ENCODE measurements at places on chromosomes 7 and 10.
A peak's percentile ranks its signal among the peaks of the same experiment; 100 is the strongest.

- DNase-seq: peak; percentile 32
These were observed 162.7 kb downstream of the ETV1 start for GRCh38 chr7:13826752-13827151.

DNA sequence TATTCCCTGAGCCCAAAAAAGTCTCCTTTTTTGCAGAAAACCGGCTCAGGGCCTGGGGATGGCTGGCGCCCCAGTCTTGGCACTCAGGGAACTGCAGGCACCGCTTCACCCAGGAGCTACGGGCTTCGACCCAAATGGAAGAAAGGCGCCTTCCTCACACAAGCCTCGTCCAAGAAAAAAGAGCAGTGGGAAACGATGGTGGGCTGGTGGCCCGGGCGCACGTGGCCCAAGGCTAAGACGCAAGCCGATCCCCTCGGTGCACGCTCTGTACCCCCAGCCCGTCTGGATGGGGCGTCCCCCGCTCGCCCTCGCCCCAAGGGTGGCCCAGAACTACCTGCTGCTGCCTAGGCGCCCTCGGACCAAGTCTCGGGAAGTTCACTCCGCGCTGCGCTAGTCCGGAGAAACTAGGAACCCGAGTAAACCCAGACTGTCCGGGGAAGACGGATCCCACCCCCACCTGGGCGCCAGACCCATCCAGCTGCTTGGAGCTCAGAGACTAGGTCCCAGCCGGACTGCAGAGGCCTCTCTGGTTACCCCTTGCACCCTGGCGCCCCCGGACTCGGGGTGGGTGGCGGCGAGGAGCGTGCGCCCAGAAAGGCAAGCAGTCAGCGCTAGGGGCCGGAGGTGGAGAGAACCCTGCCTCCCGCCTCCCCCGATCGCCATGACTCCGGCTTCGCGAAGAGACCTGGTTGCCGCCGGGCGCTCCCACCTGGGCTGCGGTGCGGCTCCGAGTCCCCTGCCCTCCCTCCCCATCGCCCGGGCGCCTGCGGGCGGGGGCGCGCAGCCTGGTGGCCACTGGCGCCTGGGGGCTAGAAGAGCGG, 76.4 kb downstream of the CALN1 start:
- no peak for DNase-seq

GRCh38 chr10:18759575-18759974, 100.3 kb downstream of the ARL5B start:
- DNase-seq: no peak

DNA sequence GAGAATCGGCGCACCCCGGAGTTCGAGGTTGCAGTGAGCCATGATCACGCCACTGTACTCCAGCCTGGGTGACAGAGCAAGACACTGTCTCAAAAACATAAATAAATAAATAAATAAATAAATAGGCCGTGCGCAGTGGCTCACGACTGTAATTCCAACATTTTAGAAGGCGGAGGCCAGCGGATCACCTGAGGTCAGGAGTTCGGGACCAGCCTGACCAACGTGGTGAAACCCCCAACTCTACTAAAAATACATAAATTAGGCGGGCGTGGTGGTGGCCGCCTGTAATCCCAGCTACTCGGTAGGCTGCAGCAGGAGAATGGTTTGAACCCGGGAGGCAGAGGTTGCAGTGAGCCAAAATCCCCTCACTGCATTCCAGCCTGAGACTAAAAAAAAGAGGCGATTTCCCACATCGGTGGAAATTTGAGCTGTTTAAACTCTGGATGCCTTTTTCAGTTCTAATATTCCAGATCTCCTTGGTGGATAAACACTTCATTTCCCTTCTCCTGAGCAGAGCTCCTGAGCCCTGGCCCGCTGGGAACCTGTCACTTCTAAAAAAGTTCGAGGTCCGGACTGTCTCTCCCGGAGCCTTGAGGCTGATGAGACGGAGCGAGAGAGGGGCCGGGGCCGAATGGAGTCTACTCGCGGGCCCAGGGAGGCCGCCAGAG, 2.0 kb upstream of the NFKB2 start:
- no peak for DNase-seq

GRCh38 chr10:14039968-14040668, 290.6 kb downstream of the FRMD4A start:
- DNase-seq: peak; percentile 87

GRCh38 chr10:132498562-132499366, 38.8 kb upstream of the INPP5A start:
- DNase-seq: no peak

GRCh38 chr7:125695626-125696025, 766.0 kb upstream of the POT1 start:
- no peak for DNase-seq

DNA sequence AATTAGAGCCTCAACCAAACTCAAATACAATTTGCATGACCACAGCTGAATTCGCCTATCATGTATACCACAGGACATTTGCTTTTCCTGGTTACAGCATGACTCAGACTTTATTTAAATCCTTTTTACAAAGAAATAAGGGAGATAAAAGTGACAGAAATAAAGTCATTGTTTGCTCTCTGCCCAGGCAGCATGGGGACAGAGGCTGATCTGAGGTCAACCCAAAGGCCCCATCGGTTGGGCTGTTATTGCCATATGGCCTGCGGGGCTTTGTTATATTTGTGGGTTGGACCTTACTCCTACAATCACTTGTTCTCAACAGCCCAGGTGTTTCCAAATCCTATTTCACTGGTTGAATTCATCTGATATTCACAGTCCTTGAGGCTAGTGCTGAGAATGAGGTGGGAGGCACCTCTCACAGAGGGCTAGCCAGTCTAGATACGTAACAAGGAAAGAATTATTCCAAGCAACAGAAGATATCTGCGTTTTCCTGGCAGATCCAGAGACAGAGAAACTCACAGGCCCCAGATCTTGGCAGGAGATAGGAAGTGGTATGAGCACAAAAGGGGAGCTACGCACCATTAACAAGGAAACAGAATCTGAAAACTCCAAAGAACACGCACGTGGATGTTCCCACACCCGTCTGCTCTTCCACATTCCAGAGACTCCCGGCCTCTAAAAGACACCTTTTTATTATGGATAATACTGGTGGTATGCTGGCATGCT, 117.3 kb downstream of the HIPK2 start:
- peak; percentile 56 for DNase-seq

GRCh38 chr10:13648425-13648824, 61.7 kb downstream of the PRPF18 start:
- no peak for DNase-seq

DNA sequence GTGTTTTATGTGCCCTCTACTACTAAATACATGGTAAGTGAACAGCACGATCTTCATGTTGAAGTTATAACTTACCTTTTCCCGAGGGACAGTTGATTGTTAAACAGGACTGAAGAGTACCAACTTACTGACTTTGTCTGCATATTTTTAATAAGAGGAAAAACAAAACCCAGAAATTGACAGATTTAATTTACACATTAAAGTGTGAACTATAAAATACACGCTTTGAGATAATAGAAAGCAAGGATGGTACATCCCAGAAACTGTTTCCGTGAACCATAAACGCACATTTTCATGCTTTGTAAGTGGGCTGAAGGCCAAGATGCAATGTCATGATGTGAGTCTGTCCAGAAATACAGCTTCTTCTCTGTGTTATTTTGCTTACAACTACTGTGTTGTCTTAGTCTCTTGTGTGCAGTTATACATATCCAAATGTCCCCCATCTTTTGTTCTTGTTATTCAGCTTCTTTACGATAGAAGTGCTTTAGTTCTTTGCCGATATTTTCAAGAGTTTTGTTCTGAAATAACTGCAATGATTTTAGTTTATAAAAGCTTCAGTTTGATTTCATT, 190.1 kb downstream of the MLLT10 start:
- DNase-seq: peak; percentile 12

DNA sequence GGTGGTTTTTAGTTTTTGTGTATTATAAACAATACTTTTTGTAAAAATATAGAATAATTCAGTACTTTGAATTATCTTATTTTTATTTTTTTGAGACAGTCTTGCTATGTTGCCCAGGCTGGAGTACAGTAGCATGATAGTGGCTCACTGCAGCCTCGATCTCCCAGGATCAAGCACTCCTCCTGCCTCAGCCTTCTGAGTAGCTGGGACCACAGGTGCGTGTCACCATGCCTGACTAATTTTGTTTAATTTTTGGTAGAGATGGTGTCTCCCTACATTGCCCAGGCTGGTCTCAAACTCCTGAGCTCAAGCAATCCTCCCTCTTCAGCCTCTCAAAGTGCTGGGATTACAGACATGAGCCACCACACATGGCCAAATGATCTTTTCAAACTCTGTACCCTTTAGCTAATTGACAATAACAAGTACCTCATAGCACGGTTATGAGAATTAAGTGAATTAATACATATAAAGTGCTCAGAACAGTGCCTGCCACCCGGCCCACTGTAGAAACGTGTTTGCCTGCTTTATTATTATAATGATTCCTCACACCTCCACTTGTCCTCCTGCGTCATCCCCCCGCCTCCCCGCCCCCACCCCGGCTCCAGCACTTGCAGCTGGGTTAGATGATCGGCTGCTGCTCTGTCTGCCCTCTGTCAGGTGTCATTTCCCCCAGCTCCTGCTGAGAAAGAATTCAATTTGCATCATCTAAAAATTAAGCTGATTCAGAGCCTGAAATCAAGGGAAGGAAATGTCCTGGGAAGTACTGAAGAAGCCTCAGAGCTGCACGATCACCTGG, 53.6 kb upstream of the NRF1 start:
- DNase-seq: no peak

DNA sequence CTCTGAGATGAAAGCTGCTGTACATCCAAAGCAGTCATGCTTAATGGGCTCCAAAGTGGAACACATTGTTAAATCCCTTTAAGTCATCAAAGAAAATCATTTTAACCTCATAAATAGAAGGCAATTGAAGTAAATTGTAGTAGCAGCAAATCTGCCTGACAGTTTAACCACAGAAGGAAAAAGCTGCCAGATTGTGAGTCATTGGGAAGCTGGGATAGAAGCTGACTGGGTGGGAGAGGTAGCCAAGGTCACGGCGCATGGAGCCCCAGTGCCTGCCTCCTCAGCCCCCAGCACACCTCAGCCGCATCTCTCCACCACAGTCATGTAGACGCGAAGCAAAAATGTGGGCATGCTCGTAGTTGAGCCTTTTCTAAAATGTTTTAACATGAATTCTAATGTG, 44.0 kb downstream of the TARP start:
- peak; percentile 87 for DNase-seq

GRCh38 chr7:41187322-41187721, 515.6 kb downstream of the INHBA start:
- no peak for DNase-seq

DNA sequence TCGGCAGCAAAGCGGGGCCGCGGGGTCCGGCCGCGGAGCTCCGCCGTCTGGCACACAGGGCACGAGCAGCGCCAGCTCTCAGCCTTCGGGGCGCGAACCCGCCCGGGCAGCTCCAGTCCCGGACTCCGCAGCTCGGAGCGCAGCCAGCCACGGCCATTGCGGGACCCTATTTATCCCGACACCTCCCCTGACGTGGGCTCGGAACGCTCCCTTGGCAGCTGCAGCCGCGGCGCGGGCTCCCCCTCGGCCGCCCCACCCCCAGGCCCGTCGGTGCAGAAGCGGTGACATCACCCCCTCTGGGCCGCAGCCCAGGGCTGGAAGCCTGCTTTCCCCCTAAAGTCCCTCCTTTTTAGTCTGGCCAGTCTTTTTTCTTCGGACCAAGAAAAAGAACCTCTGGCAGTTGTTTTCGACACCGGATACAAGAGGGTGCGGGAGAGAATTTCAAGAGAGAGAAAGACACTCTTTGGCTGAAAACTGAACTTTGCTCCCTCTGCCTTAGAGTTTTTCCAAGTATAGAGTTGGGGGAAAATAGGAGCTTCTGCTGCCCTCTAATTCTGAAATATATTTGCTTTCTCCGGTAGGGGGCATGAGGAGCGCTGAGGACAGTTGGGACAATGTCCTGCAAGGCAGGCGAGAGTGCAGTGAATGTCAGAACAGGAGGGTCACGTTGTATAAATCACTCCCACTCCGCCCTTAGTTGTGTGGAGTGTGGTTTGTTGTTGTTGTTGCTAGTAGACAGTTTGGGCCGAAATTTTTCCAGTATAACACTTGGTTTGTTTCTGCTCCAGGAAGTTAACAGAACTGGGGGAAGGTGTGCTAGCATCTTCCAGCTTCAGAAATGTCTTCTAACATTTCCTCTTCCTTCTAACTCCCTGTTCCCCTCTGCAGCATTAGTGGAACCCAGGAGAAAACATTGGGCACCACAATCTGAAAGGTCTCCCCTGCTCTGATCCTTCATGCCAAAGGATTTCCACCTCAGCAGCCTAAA, at the start of gene SFRP4:
Gene SFRP4 (minus strand): TSS at position 145 of the 988 bp plus-strand sequence. CDS start 280 bp downstream, outside the sequence.
- DNase-seq: peak; percentile 56

GRCh38 chr7:135672560-135673359, 10.4 kb downstream of the STMP1 start:
- DNase-seq: peak; percentile 62

- DNase-seq: no peak
These were observed 55.7 kb upstream of the ZRANB1 start for GRCh38 chr10:124886195-124886594.

DNA sequence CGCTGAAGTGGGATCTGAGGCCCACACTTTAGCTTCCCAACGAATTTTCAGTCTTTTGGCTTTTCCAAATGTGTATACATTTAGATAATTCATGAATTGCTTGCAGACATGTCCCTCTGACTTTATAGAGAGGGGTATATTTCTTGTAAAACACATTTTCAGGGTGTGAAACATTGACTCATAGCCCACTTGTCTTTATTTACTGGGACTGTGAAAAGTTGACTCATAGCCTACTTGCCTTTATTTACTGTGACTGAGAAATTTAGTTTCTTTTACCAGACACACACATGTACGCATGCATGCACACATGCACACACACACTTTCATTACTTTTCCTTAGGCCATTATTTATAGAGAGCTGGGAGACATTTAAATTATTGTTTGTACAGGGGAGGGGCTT, 79.1 kb downstream of the VTI1A start:
- DNase-seq: peak; percentile 25

DNA sequence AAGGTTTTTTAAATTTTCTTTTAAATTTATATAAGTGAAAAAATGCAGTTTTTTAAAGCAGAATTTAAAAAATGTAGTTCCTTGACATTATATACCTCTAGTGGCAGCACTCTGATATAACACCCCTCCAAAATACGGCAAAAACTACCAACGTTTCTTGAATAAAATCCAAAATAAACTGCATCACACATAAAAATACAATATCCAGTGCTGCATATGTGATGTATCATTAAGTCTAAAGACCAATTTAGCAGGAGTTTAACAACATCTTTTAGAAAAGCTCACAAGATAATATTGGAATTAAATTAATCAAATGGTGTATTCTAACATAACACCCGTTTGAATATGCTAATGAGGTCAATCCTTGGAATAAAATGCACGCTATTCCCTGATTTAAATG, 1.4 kb downstream of the TCERG1L start:
- no peak for DNase-seq

GRCh38 chr7:6147627-6148026, 116.5 kb downstream of the ANKRD61 start:
- no peak for DNase-seq

DNA sequence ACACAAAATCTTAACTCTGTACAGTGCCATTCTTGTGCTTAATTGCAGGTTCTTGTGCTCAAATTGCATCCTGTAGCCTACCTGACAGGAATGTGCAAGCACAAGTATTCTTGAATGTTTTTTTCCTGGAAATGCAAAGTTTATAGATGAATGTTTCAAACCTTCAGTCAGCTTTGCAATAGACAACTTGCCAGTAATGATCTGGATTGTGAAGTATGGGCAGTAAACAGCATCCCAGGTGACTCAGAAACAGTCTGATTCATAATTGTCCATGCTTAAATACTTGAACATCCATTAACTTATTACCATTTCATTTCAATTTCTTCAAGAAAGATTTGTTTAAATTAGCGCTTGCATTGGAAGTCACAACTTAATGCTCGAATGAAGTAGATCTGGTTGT, 347.2 kb downstream of the SDK1 start:
- DNase-seq: peak; percentile 17

GRCh38 chr10:98266647-98267046, 1.3 kb downstream of the LOXL4 start:
- no peak for DNase-seq
